ENCODE measurements at places on chromosomes 1 and 21.

DNA sequence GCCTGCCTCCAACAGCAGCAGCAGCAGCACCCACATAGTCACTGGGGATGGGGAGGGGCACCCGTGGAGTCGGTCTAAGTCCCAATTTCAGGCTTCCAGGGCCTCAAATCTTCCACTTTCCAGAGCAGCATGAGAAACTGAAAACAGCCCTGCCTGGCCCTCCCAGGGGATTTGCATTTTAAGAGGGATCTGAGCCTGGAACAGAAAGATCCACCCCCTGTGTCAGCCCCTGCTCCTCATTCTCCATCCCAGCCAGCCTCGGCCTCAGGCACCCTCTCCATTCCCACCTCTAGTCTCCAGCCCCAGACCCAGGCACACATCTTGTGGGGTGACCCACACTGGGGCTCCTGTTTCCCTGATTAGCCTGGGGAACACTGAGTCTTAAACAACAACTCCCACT lies 51.8 kb downstream of the FBXO2 start:
- no peak for DNase-seq

DNA sequence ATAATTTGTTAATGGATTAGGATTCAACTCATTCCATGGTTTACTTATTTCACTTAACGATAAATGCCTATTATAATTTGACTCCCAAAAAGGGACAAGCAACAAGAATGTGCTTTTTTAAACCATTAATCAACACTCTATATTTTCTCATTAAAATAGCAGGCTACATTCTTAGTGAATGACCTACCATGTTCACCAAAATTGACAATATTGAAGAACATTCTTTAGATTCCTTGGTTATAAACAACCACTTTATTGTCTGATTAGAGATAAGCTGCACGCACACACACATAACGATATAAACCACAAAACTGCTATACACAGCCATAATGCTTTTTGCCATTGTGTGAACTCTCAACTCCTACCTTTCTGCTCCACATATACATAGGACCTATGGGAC lies 75.4 kb upstream of the LRRC7 start:
- DNase-seq = no peak

- no peak for DNase-seq
These were observed 53.1 kb downstream of the RWDD3 start for GRCh38 chr1:95287081-95287480.

- peak; percentile 54 for DNase-seq
These were observed 79.0 kb downstream of the RAVER2 start for GRCh38 chr1:64823691-64824476.

DNA sequence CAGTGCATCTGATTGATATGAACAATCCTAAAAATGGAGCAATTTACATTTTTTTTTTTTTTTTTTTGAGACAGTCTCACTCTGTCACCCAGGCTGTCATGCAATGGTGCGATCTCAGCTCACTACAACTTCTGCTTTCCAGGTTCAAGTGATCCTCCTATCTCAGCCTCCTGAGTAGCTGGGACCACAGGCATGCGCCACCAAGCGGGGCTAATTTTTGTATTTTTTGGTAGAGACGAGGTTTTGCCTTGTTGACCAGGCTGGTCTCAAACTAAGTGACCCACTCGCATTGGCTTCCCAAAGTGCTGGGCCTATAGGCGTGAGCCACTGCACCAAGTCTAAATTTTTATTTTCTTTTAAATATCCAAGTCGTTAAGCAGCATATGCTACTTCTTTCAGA lies 109.0 kb downstream of the FAF1 start:
- DNase-seq = no peak

DNA sequence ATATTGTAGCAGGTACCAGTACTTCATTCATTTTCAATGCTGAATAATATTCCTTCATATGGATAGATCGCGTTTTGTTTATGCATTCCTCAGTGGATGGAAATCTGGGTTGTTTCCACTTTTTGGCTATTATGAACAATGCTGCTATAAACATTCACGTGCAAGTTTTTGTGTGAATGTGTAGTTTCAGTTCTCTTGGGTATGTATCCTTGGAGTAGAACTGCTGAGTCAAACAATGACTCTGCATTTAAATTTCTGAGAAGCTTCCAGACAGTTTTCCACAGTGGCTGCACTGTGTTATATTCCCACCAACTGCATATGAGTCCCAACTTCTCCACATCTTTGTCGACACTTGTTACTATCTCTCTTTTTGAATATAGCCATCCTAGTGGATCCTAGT lies 138.0 kb upstream of the KLHDC7A start:
- no peak for DNase-seq

- no peak for DNase-seq
These were observed 25.5 kb downstream of the CAPN9 start for GRCh38 chr1:230772457-230773395.

GRCh38 chr1:200889571-200889970 lies 5.1 kb upstream of the INAVA start:
- peak; percentile 40 for DNase-seq

GRCh38 chr1:2523891-2524609 lies 2.3 kb downstream of the PANK4 start:
- DNase-seq = peak; percentile 41

DNA sequence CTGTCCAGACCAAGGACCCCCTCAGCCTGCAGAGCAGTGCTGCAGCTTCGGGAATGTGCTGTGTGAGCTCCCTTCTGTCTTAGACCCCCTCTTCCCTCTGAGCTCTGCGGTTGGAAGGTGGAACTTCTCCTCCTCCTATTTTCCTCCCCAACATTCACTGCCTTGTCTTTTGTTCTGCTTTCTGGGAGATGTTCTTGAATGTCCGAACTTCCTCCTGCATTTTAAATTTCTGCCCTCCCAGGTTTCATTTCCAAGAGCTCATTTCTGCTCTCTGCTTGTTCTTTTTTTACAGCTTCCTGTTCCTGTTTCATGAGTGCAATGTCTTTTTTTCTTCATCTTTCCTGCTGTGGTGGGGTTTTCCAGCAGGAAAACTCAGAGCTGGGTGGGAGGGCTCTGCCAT lies 29.3 kb downstream of the RRP1 start:
- no peak for DNase-seq

DNA sequence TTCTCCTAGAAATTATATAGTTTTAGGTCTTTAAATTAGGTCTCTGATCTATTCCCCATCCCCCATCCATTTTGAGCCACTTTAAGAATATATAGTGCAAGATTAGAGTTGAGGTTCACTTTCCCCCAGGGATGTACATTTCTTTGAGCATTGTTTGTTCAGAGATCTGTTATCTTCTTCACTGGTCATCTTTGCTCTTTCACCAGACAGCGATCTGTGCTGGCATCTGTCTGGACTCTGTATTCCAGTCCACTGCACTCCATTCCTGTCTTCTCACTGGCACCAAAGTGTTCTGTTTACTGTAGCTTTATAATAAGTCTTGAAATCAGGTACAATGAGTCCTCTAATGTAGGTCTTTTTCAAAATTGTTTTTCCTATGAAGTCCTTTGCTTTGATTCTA lies 112.5 kb downstream of the PCBP3 start:
- DNase-seq = no peak

DNA sequence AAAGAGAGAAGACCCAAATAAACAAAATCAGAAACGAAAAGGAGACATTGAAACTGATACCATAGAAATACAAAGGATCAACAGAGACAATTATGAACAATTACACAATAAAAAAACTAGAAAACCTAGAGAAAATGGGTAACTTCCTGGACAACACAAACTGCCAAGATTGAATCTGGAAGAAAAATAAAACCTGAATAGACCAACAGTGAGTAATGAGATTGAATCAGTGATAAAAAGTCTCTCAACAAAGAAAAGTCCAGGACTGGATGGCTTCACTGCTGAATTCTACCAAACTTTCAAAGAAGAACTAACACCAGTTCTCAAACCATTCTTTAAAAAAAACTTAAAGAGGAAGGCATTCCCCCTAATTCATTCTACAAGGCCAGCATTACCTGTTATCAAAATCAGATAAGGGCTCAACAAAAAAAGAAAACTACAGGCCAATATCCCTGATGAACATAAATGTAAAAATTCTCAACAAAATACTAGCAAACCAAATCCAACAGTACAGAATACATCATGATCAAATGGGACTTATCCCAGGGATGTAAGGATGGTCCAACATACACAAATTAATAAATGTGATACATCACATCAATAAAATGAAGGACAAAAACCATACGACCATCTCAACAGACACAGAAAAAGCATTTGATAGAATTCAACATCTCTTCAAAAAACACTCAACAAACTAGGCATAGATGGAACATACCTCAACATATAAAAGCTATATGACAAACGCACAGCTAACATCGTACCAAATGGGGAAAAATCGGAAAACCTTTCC lies 119.9 kb downstream of the ACBD6 start:
- DNase-seq = no peak

DNA sequence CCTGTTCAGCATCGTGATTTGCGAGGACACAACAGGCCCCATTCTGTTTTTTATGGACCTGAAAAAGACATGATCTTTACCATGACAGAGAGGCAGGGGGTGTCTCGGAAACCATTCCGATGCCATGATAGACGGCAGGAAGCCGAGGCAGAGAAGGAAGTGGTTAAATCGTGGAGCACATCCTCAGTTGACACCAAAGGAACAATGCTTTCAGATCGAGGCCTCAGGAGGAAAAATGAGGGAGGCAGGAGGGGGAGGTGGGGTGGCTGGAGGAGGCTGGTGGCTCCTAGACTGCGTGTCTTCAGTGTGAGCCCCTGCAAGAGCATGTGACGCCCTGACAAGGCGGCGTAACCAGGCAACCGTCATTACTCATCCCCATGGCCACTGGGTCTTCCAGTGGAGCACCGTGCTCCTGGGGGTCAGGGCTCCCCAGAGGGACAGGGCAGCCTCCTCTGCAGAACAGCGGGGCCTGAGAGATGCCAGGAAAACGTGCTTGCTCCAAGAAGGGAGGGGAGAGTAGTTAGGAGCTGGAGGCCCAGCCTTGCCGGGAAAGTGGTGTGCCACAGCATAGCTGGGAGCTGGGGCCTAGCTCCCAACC lies 172.8 kb upstream of the TMEM51 start:
- no peak for DNase-seq

DNA sequence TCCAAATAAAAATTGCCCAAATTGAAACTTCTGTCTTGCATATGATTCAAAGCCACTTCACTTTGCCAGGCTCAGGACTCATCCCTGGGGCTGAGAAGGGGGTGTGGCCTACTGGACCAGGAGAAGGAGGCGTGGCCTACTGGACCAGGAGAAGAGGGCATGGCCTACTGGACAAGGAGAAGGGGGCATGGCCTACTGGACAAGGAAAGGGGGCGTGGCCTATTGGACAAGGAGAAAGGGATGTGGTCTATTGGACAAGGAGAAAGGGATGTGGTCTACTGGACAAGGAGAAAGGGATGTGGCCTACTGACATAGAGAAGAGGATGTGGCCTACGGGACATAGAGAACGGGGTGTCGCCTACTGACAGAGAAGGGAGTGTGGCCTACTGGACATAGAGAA lies 405.3 kb downstream of the RRAGC start:
- no peak for DNase-seq

DNA sequence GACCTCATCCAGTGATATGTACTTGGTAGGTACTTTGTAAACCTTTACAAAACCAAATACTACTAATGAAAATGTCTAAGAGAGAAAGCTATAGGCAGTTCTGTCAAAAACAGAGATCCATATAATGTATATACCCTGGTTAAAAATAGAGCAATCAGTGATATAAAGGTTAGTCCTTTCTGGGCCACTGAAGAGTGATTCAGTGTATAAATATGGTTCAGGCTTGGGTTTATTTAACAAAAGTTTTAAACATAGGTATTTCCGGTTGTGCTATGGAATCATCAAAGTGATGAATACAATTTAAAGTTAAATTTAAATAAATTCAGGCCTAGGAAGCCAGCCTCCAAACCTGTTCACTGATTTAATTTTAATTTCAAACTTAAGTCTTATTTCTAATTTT lies 108.4 kb upstream of the DMRTA2 start:
- no peak for DNase-seq

- DNase-seq = peak; percentile 89
These were observed at the start of gene ANKRD13C for GRCh38 chr1:70354332-70355110. Gene ANKRD13C, minus strand, starts transcription at chr1:70354722. Its CDS starts 314 bp downstream, at chr1:70354408.

GRCh38 chr1:2783435-2784397 lies 17.8 kb downstream of the TTC34 start:
- DNase-seq = no peak

DNA sequence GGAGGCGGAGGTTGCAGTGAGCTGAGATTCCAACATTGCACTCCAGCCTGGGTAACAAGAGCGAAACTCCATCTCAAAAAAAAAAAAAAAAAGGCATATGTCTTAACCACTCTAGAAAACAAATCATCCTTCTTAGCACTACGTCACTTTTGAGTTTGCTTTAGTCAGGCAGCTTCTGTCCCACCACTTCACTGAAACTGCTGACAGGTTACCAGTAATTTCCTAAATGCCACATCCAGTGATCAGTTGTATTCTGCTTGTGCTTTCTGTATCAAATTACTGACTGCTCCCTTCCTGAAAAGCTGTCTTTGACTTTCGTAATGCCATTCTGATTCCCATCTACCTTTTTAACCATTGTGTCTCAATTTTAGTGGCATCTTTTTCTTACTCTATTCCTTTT lies 21.7 kb downstream of the RCOR3 start:
- DNase-seq = no peak

DNA sequence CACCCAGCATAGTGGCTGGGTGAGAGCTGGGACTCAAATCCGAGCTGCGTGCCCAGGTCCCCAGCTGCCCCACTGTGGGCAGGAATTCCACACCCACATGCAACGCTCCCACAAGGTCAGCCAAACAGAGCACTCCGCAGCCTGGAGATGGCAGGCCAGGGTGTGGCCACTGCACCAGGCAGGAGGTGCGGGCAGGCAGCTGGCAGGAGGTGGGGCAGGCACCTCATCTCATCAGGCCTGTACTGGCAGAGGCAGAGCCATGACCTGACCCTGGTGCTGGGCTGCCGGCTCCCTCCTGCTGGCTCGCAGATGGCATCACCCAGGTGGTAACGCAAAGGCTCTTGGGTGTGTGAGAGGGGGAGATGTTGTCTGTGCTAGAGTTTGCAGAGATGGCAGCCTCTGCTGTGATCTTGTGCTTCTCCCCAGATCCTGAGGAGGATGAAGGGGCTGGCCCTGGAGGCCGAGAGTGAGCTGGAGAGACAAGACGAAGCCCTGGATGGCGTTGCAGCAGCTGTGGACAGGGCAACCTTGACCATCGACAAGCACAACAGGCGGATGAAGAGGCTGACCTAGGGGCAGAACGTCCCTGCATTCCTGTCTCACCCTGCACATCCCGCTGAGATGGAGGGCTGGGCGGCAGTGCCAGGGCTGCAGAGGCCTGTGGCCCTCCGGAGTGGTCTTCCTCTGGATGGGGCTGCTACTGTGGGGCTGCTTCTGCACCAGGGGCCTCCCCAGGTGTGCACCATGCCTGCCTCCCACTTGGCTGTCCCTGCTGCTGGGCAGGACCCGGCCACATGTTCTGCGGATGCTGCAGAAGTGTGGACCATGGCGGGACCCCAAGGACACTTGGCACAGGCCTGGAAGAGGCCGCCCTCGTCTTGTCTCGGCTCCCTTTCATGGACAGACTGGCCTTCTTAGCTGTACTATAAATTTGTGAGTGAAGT lies 35.1 kb upstream of the PRSS38 start:
- DNase-seq = no peak

Data from activated naive CD4-positive, alpha-beta T cell treated with Interleukin-2 at 50 U/mL for 16 hours (primary cell).